ENCODE measurements at places on chromosomes 7 and 10.

DNA sequence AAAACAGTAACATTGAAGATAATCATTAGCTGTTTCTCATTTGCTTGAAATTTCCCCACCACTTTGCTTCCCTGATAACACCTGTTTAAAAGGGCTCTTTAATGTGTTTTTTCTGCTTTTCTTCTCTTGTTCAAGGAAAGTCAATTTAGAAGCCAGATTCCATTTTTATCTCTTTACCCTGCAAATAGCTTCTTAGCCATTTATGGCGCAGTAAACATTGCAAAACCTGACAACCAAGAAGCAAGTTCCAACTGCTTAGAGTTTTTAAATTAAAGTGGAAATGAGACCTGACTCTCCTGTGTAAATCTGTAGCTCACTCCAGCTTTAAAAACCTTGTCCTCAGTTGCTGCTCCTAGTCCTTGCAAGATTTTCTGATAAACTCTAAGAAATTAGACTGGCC is 30.1 kb downstream of the SGPL1 start:
- no peak for DNase-seq

DNA sequence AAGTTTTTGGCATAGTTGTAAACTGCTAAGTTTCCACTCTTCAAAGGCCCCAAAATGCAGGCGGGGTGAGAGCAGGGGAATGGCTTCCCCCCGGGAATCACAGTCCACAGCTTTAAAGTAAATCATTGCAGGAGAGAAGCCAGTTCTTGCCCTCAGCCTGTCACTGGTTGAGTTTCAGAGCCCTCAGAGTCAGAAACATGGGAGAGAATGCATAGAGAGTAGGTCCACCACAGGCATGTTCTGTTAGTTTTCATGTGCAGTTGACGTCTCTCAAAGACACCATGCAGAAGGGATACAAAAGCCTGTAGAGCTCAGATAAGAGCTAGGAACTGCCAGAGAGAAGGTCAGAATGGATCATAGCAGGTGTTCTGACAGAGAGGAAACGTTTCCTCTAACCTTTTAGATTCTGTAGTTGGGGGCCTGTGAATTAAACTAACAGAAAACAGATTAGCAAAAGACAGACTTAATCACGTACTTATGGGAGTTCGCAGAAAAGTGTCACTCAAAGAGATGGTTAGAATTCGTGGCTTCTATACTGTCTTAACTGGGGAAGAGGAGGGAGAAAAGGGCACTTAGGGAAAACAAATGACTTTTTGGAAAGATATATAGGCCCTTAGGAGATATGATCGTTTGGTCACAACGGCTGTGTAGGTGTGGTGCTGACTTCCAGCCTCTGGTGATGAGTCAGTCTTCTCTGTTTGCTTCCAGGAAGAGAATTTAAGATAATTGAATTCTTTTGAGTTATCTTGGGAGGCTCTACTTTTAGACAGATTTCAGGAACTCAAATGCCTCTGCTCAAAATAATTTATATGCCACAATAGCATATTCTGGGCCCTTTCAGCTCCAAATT is 48.0 kb upstream of the MSRB2 start:
- DNase-seq, result no peak

- DNase-seq, result no peak
Measured at GRCh38 chr7:26930201-26930600, 65.8 kb upstream of the SKAP2 start.

GRCh38 chr10:33352175-33352574 is 17.7 kb upstream of the NRP1 start:
- no peak for DNase-seq

GRCh38 chr10:73168465-73168803 is 515 bp downstream of the FAM149B1 start:
- no peak for DNase-seq

Data from CD4-positive, alpha-beta T cell treated with Interleukin-15 for 1 hour (primary cell).